Hematopoietic multipotent progenitor cell (in vitro differentiated cells): ENCODE measurements at places on chromosomes 11 and 22. TPM values are rescaled to one million over a fixed set of nuclear protein-coding genes. Genes with fewer than 3 reads are reported as not detected.

The HOATZ gene
- total RNA-seq: not detected

The ELFN2 gene
- under 0.01 TPM for total RNA-seq

The PSMA1 gene
- total RNA-seq: 119 TPM

The NNMT gene
- total RNA-seq: 0.27 TPM

The TESMIN gene
- total RNA-seq: 19.1 TPM

The CCDC87 gene
- 0.27 TPM for total RNA-seq

The PGR gene
- total RNA-seq: under 0.01 TPM

The ANO3 gene
- total RNA-seq: under 0.01 TPM

The PNPLA3 gene
- under 0.01 TPM for total RNA-seq

The EXPH5 gene
- 1.6 TPM for total RNA-seq

The CHRM1 gene
- under 0.01 TPM for total RNA-seq

The SPON1 gene
- total RNA-seq: 10.0 TPM

The SERPINH1 gene
- 92.4 TPM for total RNA-seq

The GANAB gene
- total RNA-seq: 215 TPM

The CASP12 gene
- not detected for total RNA-seq

The IL18 gene
- total RNA-seq: 26.4 TPM

The GGT1 gene
- 18.6 TPM for total RNA-seq

The ARFIP2 gene
- 46.3 TPM for total RNA-seq

The SYT12 gene
- total RNA-seq: under 0.01 TPM

The CAPN1 gene
- total RNA-seq: 160 TPM

The C11orf42 gene
- not detected for total RNA-seq

The FAM181B gene
- total RNA-seq: 0.54 TPM

The HIPK3 gene
- total RNA-seq: 73.0 TPM

The LGR4 gene
- 2.7 TPM for total RNA-seq

The EMID1 gene
- 161 TPM for total RNA-seq

The SLC6A5 gene
- total RNA-seq: under 0.01 TPM

The OR51B2 gene
- total RNA-seq: 0.27 TPM

The MMP13 gene
- total RNA-seq: not detected

The CNGA4 gene
- total RNA-seq: 0.27 TPM

The TEX54 gene
- total RNA-seq: not detected
